A375 (cell line): ENCODE measurements at places on chromosomes 12 and 14. TPM values are rescaled to one million over a fixed set of nuclear protein-coding genes. Genes with fewer than 3 reads are reported as not detected.

TCL1B gene
- not detected in 2 replicates for total RNA-seq

COCH gene
- total RNA-seq = 3.5 and 5.4 TPM in 2 replicates

GPR68 gene
- total RNA-seq = not detected in 2 replicates

AKAP6 gene
- total RNA-seq = 0.83 and 3.3 TPM in 2 replicates

NXPH4 gene
- 2.7 and 5.1 TPM in 2 replicates for total RNA-seq

ZNF219 gene
- total RNA-seq = 4.4 and 7.0 TPM in 2 replicates

CNTN1 gene
- total RNA-seq = 0.19 and 0.34 TPM in 2 replicates

GPR84 gene
- total RNA-seq = 0.16 TPM in 1 of 2 replicates, not detected in the other

LRTM2 gene
- not detected in 2 replicates for total RNA-seq

FOXM1 gene
- 44.6 and 53.8 TPM in 2 replicates for total RNA-seq

HHIPL1 gene
- not detected in 2 replicates for total RNA-seq

SNRPF gene
- 48.0 and 60.3 TPM in 2 replicates for total RNA-seq

LIMA1 gene
- total RNA-seq = 64.6 and 69.7 TPM in 2 replicates

GPR137C gene
- not detected in 2 replicates for total RNA-seq

LTBR gene
- total RNA-seq = 118 and 138 TPM in 2 replicates

REP15 gene
- total RNA-seq = 1.8 and 2.4 TPM in 2 replicates

PAX9 gene
- total RNA-seq = 7.0 and 11.3 TPM in 2 replicates

RHOJ gene
- 3.7 and 5.8 TPM in 2 replicates for total RNA-seq

NYNRIN gene
- total RNA-seq = 0.23 and 0.37 TPM in 2 replicates

OAS1 gene
- 9.7 and 10.7 TPM in 2 replicates for total RNA-seq

TAS2R43 gene
- not detected in 2 replicates for total RNA-seq

MYF6 gene
- total RNA-seq = not detected in 2 replicates

AVPR1A gene
- total RNA-seq = not detected in 2 replicates

CACNA1C gene
- total RNA-seq = 0.08 and 0.50 TPM in 2 replicates

CLEC4C gene
- not detected in 2 replicates for total RNA-seq

GLS2 gene
- total RNA-seq = 0.37 TPM in 1 of 2 replicates, not detected in the other

APOF gene
- total RNA-seq = not detected in 2 replicates

AGAP2 gene
- 2.1 and 2.3 TPM in 2 replicates for total RNA-seq

ZFYVE21 gene
- total RNA-seq = 13.8 and 15.4 TPM in 2 replicates

ULK1 gene
- total RNA-seq = 5.7 and 7.2 TPM in 2 replicates

IL31 gene
- not detected in 2 replicates for total RNA-seq

IGFBP6 gene
- total RNA-seq = 321 and 347 TPM in 2 replicates

FICD gene
- total RNA-seq = 3.6 and 5.0 TPM in 2 replicates

RND1 gene
- total RNA-seq = 0.48 and 0.57 TPM in 2 replicates

OR11H6 gene
- not detected in 2 replicates for total RNA-seq

LPAR5 gene
- 0.40 and 0.98 TPM in 2 replicates for total RNA-seq

RERG gene
- total RNA-seq = 0.05 and 0.08 TPM in 2 replicates

ZFHX2 gene
- 0.26 and 1.5 TPM in 2 replicates for total RNA-seq

KSR2 gene
- total RNA-seq = 0.08 TPM in 2 replicates

PIWIL1 gene
- total RNA-seq = not detected in 2 replicates

SDR9C7 gene
- total RNA-seq = not detected in 2 replicates

FGF6 gene
- total RNA-seq = not detected in 2 replicates

ACOT4 gene
- total RNA-seq = not detected in 2 replicates

C12orf60 gene
- total RNA-seq = 0.69 and 0.94 TPM in 2 replicates

ALDH2 gene
- total RNA-seq = 28.4 and 33.6 TPM in 2 replicates

NTF3 gene
- total RNA-seq = not detected in 2 replicates

EGLN3 gene
- 0.11 and 0.45 TPM in 2 replicates for total RNA-seq

MYH6 gene
- not detected in 2 replicates for total RNA-seq
